ENCODE measurements at places on chromosomes 12 and 14. TPM values are rescaled to one million over a fixed set of nuclear protein-coding genes. Genes with fewer than 3 reads are reported as not detected.
A peak's percentile ranks its signal among the peaks of the same experiment; 100 is the strongest.

GRCh38 chr14:35539969-35540368 is 6.0 kb downstream of the INSM2 start:
- H3K36me3 ChIP-seq, result no peaks in the 10 kb centered on the region
- H3K27me3 ChIP-seq, result peaks cover 32% of the 10 kb centered on the region
- no peak overlapping the region for H3K27ac ChIP-seq
- DNase-seq, result no peak
- H3K4me3 ChIP-seq, result no peak overlapping the region

Gene SRRM4
- total RNA-seq, result 0.96 TPM

- no peaks in the 10 kb centered on the region for H3K27me3 ChIP-seq
- H3K4me1 ChIP-seq, result no peaks in the 10 kb centered on the region
- DNase-seq, result no peak
- no peak overlapping the region for H3K27ac ChIP-seq
- H3K36me3 ChIP-seq, result peaks cover 58% of the 10 kb centered on the region
- no peak overlapping the region for H3K4me3 ChIP-seq
These were observed 67.5 kb downstream of the NIN start for GRCh38 chr14:50763382-50764007.

Gene P2RX7
- 0.55 TPM for total RNA-seq

Gene ARHGAP9
- 3.9 TPM for total RNA-seq

- DNase-seq, result no peak
- no peaks in the 10 kb centered on the region for H3K36me3 ChIP-seq
- H3K4me3 ChIP-seq, result no peak overlapping the region
- no peaks in the 10 kb centered on the region for H3K27me3 ChIP-seq
- peaks cover 19% of the 10 kb centered on the region for H3K4me1 ChIP-seq
These were observed 162.7 kb upstream of the AMIGO2 start for GRCh38 chr12:47242426-47242825.

Gene FAR2
- 27.2 TPM for total RNA-seq

DNA sequence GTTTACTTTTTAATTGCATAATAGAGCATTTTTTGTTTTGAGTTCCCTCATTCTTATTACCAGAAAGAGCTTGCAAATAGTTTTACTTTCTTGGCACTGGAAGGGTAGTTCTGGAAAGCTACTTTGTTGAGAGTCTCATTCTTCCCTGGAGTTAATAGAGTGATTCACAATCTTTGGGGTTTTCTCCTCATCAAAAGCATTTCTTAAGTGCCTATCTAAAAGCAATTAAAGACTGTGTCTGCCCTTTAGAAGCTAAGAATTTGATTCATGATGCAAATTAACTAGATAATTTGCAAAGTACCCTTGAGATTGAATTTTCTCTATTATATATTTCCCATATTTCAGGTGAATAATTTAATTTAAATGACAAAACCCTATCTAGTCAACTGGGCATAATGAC is 8.1 kb upstream of the BMAL2 start:
- no peaks in the 10 kb centered on the region for H3K27me3 ChIP-seq
- H3K27ac ChIP-seq, result no peak overlapping the region
- H3K4me3 ChIP-seq, result no peak overlapping the region
- H3K4me1 ChIP-seq, result peaks cover 7% of the 10 kb centered on the region
- DNase-seq, result no peak
- peaks cover 4% of the 10 kb centered on the region for H3K36me3 ChIP-seq

DNA sequence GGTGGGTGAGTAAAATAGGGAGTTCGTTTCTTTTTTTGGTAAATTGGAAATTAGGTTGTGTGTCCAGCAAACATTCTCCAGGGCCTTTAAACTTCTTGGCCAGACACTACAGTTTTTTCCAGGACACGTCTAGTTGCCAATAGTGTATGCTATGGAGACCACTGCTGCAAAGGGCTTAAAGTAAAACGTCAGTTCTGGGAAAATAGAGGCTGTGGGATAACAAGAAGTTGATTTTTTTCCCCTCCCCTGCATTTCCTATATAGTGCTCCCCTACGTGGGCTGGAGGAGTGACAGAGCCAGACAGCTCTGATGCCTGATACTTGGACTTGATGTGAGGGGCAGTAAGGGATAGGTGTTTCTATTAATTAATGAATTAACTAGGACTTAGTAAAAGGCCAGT is 2.4 kb downstream of the ACVR1B start:
- H3K27me3 ChIP-seq, result peaks cover 47% of the 10 kb centered on the region
- H3K36me3 ChIP-seq, result no peaks in the 10 kb centered on the region
- no peak overlapping the region for H3K27ac ChIP-seq
- DNase-seq, result no peak

DNA sequence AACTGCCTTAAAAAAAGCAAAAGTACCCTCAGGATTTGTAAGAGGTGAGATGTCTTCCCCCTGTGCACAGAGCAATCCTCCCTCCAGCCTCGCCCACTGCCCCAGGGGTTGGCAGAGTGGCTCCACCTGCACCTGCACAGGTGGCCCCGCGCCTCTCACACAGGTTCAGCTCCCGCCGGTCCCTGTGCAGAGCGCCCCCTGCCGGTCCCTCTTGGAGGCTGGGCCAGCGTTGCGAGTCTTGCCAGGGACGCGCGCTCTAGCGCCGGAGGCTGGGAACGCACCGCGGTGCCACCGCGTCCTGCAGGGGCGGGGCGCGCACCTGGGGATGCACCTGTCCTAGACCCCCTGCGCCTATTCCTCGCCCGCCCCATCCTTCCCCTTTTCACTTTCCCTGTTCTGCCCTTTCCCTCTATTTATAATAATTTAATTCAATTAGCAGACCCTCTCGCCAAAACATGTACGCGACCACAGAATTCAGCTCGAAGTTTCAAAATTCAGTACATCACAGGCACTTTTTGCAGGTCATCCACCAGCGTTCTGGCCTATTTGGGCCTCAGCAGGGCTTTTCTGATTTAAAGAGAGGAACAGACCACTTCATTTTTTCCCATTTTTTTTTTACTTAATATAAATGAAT is 618.6 kb downstream of the AACS start:
- peaks cover 14% of the 10 kb centered on the region for H3K36me3 ChIP-seq
- H3K4me1 ChIP-seq, result no peaks in the 10 kb centered on the region
- peak; percentile 98 for DNase-seq

GRCh38 chr12:7142809-7143465 is 12.8 kb downstream of the CLSTN3 start:
- H3K27me3 ChIP-seq, result no peaks in the 10 kb centered on the region
- H3K27ac ChIP-seq, result no peak overlapping the region
- H3K4me3 ChIP-seq, result no peak overlapping the region
- DNase-seq, result no peak

Gene SLC5A8
- total RNA-seq, result 0.07 TPM

Gene GPR162
- total RNA-seq, result 8.2 TPM

DNA sequence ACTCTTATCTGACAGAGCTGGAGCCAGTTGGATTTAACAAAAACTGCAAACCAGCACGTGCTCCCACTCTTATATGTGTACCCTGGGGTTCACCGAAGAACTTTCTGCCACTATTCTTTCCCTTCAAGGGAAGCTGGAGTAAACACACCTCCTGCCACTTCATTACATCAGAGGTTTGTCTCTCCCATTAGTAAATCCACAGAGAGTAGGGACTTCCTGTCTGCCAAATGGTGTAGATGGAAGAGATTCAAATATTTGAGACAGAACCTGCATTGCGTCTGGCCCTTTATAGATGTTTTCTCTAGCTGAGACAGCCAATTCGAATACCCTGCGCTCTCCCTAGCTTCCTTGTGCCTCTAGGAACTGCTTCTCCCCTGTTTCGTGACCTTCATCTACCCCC is 29.1 kb upstream of the AEBP2 start:
- peaks cover 42% of the 10 kb centered on the region for H3K4me1 ChIP-seq
- H3K27ac ChIP-seq, result peak overlapping the region; percentile 93
- H3K36me3 ChIP-seq, result no peaks in the 10 kb centered on the region
- peak overlapping the region; percentile 5 for H3K4me3 ChIP-seq
- H3K27me3 ChIP-seq, result no peaks in the 10 kb centered on the region

Gene LRFN5
- 5.3 TPM for total RNA-seq

DNA sequence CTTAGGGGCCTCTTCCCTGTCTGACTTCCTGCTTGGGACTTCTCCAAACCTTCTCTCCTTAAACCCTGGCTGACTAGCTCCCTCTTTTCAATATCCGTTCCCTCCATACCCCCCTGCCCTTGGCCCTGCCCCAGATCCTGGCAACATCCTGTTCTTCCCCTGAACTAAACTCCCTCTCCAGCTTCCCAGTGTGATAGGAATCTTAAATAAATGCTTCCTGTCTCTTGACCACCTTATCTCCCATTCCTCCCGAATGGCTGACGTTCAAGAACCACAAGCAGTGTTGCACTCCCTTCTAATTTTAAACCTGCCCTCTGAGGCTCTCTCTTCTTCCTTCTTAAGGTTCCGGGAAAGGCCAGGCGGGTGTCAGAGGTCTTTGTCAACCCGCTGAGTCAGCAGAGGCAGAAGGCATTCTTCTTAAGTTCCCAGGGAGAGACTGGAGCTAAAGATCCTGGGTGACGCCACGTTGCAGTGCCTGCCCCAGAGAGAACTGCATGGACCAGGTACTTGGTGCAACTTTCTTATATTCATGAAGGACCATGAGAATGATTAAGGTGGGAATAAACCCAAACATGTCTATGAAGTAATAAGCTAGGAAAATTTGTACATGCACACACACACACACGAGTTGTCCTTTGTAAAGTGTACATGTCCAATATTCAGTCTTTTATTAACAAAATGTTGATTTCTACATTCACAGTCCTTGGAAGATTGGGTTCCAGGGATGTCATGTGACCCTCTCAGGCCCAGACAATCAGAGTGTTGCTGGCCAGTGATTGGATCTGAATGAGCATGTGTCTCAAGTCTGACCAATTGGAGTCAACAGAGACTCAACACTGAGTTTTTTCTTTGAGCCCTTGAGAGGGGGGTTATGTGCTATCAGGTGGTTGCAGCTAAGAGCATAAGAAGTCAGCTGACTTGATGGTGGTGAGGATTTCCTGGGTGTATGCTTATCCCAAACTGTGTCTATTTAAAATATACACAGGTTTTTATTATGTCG is 420.2 kb upstream of the TBX3 start:
- no peak overlapping the region for H3K4me3 ChIP-seq
- DNase-seq, result no peak
- no peaks in the 10 kb centered on the region for H3K36me3 ChIP-seq
- H3K27me3 ChIP-seq, result no peaks in the 10 kb centered on the region
- H3K4me1 ChIP-seq, result peaks cover 5% of the 10 kb centered on the region

Gene HPD
- 0.48 TPM for total RNA-seq

DNA sequence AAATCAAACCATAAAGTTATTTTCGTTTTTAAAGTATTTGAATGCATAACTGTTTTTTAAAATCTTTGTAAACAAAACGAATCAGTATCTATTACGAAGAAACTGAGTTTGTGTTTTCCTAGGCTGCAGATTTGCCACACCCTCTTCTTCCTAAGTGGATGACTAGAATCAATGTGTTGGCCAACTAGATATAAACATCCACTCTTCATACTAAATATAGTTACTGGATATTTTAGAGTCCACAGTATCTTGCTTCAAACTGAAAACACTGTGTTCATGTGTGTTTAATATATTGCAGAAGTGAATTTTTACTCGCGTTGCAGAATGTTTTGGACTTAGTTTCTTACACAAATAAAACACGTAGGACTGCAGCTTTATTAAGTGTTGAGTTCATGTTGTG is 63.2 kb downstream of the KLHL28 start:
- H3K27ac ChIP-seq, result 0 out of 2 replicates have a peak overlapping the region, but pooled peaks have one; percentile 8
- peak overlapping the region; percentile 88 for H3K4me3 ChIP-seq
- H3K36me3 ChIP-seq, result no peaks in the 10 kb centered on the region
- no peaks in the 10 kb centered on the region for H3K27me3 ChIP-seq
- H3K4me1 ChIP-seq, result peaks cover 15% of the 10 kb centered on the region

DNA sequence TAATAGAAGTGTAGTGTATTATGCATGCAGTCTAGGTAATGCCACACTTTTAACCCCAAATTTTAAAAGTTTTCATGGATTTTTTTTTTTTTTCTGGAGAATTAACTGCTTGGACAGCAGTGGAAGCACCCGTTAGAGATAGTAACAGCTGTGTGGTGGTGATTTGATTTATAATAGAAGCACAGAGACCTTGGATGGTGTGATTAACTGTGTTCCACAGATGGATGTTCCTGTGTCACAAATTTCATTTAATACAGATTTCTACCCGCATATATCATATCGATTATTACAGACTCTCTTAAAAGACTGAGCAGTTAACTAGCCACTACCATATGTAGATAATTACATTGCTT is 47.0 kb downstream of the IFT81 start:
- DNase-seq, result no peak
- no peak overlapping the region for H3K4me3 ChIP-seq
- H3K4me1 ChIP-seq, result no peaks in the 10 kb centered on the region
- H3K27ac ChIP-seq, result no peak overlapping the region
- no peaks in the 10 kb centered on the region for H3K27me3 ChIP-seq
- H3K36me3 ChIP-seq, result peaks cover 14% of the 10 kb centered on the region

DNA sequence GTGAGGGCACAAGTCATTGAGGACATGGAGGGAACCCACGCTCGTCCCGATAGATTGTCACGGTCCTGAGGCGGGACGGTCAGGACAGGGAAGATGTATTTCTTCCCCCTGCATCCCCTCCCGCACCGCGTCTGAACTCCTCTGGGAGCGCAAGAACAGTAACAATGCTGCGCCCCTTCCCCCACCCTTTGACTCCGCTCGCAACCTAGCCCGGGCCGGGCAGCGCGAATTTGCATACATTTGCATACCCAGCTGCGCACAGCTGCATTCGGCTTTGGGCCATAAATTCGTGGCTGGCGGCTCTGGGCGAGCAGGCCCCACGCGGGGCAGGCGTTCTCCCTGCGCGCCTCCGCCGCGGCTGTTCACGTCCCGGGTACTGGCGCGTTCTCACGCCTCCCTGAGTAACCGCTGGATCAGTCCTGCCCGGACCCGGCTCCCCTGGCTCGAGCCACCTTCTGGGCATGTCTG is 29.0 kb upstream of the SMUG1 start:
- DNase-seq, result peak; percentile 91
- H3K27me3 ChIP-seq, result peaks cover 53% of the 10 kb centered on the region
- H3K4me3 ChIP-seq, result peak overlapping the region; percentile 75
- no peak overlapping the region for H3K27ac ChIP-seq
- H3K4me1 ChIP-seq, result peaks cover 33% of the 10 kb centered on the region
- H3K36me3 ChIP-seq, result no peaks in the 10 kb centered on the region

DNA sequence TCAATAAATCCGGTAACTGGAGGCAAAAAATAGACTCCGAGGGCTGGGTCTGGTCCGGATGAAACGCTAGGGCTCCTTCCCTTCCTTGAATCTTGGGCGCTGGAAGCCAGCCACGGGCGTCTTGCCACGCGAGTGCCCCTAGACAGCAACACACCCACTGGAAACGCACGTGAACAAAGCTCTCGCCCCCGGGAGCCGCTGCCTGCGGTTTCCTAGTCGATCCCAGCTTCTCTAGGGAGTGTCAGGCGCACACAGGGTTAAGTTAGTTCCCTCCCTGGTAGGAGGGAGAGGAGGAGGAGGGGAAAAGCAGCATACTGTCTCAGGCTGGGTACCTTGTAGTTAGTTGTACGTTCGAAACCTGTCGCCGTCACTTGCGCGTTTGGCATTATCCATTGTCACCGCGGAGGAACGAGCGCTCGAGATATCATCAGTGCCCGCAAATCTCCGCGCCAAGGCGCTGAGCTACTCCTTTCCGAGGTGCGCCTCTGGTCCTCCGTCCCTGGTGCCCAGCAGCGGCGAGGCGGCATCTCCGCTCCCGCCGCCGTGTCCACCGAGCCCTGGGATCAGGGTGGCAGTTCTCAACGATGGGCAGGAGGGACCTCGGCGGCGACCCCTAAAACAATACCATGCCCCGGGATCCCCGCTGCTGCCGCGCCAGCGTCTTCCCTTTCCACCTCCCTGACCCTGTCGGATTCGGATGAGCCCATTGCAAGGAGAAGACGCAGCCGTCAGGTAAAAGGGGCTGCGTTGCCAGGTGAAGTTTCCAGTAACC is at the start of gene FLRT2:
FLRT2 (plus strand) TSS at position 342 of the 772 bp plus-strand sequence. CDS start 91,371 bp downstream, outside the sequence.
- H3K27me3 ChIP-seq, result peaks cover 70% of the 10 kb centered on the region
- peak; percentile 33 for DNase-seq
- H3K27ac ChIP-seq, result no peak within 1 kb of the TSS

Measured in WTC11 (cell line).